ENCODE measurements at places on chromosomes 12 and 14.

- DNase-seq: no peak
Observed at GRCh38 chr14:23130871-23131270, 11.8 kb upstream of the CEBPE start.

DNA sequence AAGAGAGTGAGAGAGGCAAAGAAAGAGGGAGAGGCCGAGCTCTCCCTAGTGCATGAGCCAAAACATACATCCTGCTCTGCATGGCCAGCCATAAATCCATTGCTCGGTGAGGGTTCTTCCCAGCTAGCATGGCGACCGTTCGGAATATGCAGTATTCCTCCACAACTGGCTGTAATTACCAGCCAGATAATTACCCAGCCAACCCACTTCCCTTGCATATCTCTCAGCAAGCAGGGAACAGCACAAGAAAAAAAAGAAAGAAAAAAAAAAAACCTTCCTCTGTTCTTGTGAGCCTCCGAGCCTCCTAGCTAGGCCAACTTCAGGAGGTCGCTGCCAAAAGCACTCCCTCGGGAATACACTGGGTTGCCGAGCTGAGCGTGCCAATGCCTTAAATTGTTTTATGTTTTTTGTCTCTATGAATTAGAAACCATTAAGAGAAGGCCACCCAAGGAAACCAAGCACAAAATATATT is 567.9 kb downstream of the MED13L start:
- peak; percentile 22 for DNase-seq

DNA sequence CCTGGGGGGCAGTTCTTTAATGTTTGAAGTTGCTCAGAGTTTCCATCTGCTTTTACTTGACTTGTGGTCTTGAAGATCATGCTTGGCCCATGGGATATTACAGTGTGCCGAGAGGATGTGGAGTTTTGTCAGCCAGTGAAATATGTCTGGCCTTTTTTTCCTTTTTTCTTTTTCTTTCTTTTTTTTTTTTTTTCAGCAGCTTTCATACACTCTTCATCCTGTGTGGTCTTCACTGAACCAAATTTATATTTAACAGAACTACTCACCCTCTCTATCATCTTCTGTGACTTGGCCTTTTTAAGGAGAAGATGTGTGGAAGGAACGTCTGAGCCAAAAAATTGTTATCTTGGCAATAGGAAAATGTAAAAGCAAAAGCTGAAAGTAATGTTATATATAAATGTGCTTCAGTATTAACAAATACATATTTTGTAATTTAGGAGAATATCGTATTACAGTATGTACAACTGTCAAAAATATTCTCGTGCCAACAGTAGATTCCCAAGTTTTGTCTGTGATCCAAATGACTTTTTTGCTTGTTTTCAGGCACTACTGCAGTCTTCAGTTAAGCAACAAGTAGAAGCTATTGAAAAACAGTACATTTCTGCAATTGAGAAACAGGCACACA is 200.6 kb downstream of the CCDC91 start:
- peak; percentile 47 for DNase-seq

DNA sequence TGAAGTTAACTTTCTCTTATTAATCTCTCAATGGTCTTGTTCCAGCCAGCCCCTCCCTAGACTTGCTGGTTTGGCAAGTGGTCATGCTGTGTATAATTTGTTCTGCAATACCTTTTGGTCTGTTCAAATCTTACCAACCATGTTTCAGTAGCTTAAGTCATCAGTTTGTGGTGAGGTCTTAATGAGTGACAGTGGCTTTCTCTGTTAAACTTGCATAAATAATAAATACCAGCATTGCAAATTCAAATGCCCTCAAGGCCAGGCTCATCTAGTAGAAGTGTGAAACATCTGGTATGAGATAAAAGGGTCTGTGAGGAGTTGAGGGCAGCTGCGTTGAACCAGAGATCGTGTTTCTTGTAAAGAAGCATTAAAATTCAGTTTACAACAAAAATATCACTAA is 319.5 kb downstream of the TMEM117 start:
- no peak for DNase-seq

DNA sequence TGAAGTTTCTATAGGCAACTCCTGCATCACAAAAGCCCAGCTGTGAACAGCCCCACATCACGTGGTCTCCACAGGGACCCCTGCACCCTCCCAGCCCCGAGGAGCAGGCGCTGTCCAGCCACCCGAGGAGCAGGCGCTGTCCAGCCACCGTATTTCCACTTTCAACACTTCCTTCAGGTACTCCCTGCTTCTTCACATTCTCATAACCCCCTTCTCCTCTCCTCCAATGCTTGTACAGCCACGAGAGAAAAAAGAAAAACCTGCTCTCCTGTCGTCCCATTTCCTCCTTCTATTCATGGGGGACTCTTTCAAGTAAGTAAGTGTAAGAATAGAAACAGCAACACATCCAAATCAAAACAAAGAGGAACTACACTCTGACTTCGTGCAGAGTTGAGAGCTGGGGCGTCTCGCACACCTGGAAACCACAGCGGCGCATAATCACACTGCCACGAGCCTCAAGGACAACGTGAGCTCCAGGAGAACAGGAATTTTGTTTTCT is 11.9 kb downstream of the CDC42BPB start:
- no peak for DNase-seq

DNA sequence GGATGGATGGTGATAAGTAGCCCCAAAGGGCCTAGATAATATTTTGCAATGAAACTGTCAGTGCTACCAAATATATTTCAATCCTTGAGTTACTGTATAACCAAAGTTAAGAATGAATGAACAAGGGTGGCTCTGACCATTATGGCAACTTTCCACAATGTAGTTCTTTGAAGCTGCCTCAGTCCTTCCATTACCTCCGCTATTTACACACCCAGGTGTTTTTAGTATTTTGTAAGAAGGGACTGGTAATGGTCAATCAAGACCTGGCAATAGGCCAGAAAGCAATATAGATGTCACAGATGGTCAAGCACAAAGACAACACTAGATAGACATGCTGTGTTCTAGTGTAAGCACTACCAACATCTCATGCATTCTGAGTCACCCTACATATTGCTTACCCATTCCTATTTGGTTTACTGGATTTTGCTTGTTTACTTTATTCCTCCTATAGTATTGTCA is 16.3 kb downstream of the DUSP16 start:
- DNase-seq: no peak

GRCh38 chr14:76773188-76773885 is 12.1 kb downstream of the VASH1 start:
- DNase-seq: peak; percentile 89

GRCh38 chr12:3040663-3041544 is 36.3 kb upstream of the TSPAN9 start:
- DNase-seq: no peak

DNA sequence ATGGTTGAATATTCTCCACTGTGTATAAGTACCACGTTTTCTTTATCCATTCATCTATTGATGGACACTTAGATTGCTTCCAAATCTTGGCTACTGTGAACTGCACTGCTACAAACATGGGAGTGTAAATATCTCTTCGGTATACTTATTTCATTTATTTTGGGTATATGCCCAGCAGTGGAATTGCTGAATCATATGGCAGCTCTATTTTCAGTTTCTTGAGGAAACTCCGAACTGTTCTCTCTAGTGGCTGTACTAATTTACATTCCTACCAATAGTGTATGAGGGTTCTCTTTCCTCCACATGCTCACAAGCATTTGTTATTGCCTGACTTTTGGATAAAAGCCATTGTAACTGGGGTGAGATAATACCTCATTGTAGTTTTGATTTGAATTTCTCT is 623.1 kb upstream of the LRFN5 start:
- DNase-seq: no peak

DNA sequence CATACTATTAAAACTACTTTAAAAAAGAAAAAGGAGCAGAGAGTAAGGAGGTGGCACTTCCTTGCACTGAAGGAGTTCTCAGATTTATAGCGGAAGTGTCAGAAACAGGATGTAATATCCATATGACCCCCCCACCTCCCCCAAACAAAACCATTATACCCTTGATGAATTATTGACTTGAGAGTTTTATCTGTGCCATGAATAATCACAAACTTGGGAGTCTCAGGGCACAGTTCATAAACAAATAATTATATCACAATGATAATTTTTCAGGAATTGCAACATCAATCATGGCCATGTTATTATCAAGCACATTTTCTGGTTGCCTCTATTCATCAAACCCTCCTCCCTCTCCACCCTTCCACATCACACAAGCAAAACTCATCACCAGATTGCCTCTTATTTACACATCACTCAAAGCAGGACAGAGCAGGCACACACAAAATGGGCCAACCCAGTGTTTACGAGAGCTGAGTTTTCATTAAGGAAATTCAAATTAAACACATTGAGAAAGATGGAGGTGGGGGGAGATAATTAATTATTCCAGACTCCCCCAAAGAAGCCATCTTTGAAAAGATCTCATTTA is 141.4 kb downstream of the EGLN3 start:
- no peak for DNase-seq

DNA sequence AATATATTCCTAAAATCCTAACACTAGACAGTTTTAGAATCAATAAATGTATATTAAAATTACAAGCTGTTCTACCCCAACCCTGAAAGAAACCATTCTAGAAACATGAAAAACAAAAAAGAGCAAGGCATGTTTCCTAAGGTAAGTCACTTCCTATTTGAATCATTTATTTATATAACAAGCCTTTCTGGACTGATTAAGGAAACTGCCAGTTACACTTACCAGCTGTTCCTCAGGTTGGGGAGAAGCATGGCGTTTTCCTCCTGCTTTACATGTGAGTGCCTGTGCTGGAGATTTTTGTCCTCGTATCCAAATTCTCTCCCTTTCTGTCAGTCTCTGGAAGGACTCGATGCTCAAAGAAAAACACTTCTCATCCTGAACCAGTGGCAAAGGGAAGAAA is 183.3 kb downstream of the EFCAB11 start:
- DNase-seq: no peak

DNA sequence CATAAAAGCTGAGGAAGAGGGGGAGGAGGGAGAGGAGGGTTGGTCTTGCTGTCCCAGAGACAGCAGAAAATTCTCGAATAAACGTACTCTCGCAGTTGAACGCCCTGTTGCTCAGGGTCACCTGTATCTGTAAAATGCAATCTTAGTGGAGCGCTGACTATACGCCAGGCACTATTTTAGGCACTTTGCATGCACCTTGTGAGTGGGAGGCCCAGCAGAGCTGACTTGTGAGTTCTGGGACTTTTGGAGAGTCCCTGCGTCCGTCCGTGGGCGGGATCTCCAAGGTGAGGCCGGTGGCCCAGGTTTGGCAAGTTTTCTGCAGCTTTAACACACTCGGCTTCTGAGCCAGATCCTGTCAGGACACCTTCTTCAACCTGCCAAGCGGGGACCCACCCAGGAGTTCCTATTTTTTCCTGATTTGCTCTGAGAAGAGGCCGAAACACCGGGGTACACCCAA is 32.5 kb upstream of the PLEKHG6 start:
- DNase-seq: no peak

DNA sequence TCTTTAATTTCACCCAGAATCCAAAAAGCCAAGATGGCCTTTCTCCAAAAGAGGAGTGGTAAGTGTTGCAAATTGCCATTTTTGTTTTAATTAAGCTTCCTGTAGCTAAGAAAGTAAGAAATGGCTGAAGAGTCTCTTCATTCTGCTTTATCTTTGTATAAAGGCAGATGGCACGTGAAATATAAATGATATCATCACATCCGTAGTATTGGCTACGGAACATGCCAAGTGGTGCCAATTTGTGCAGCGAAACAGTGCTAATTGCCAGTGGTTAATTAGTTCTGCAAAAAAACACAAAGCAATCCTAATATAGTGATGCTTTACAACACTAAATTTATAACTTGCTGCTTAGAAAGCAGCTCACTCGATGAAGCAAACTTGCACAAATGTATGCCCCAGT is 29.4 kb downstream of the PLEKHG7 start:
- DNase-seq: no peak
